ENCODE measurements at places on chromosomes 1 and 21.

- DNase-seq, result no peak
Measured at GRCh38 chr1:205584732-205585131, 47.1 kb downstream of the ELK4 start.

- no peak for DNase-seq
Measured at GRCh38 chr1:58836408-58836807, 52.6 kb upstream of the JUN start.

GRCh38 chr1:203554071-203554470 lies 60.1 kb downstream of the OPTC start:
- no peak for DNase-seq

- no peak for DNase-seq
Measured at GRCh38 chr1:41726899-41727748, 191.6 kb downstream of the HIVEP3 start.

DNA sequence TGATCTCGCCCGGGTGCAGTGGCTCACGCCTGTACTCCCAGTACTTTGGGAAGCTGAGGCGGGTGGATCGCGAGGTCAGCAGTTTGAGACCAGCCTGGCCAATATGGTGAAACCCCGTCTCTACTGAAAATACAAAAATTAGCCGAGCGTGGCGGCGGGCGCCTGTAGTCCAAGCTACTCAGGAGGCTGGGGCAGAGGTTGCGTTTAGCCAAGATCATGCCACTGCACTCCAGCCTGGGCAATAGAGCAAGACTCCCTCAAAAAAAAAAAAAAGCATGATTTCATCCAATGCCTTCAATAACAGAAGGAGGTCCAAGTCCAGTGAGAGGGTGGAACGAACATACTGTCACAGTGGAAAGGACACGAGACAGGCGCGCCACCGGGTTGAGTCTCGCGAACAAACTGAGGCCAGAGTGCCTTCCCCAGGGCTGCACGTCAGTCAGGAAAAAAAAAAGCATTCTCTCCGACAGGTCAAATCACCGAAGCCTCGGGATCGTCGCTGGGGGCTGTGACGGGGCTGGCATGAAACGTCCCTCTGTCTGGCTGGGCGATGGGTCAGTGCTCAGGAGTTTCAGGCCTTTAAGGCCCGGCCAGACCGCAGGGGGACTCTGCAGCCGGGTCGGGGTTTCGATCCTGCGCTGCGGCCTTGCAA lies 8.4 kb upstream of the CROCC start:
- no peak for DNase-seq

- no peak for DNase-seq
Measured at GRCh38 chr1:243851765-243852164, 1.7 kb upstream of the AKT3 start.

- no peak for DNase-seq
Measured at GRCh38 chr1:175171036-175171913, 21.3 kb downstream of the KIAA0040 start.

DNA sequence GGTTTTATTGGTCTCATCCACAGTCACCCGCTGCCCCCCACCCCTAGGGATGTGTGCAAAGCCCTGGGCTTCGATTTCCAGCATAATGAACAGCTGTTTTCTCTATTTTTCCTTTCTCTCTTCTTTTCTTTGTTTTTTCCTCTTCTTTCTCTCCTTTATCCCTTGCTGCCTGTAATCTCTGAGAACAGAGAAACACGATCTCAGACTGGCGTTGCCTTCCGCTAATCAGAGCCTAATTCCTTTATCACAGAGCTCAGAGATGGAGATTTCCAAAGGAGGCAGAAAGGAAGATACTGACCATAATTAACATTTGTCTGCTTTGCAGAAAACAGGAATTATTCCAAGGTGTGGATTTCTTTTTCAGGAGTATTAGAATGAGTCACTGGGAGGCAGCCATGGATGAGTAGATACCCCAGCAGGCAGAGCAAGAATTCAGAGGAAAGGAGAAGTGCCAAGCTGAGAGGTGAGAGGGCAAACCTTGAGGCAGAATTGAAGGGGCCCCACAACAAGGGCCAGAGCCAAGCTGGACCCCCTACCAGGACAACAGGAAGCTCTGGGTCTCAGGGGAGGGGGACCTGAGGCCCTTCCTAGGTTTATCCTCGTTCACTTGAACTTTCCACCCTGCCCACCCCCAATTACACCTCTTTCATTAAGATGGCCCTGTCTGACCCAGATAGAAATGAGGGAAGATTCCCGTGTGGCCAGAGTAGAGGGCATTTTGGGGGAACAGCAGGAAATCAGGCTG lies 33.3 kb downstream of the MATN1 start:
- no peak for DNase-seq

DNA sequence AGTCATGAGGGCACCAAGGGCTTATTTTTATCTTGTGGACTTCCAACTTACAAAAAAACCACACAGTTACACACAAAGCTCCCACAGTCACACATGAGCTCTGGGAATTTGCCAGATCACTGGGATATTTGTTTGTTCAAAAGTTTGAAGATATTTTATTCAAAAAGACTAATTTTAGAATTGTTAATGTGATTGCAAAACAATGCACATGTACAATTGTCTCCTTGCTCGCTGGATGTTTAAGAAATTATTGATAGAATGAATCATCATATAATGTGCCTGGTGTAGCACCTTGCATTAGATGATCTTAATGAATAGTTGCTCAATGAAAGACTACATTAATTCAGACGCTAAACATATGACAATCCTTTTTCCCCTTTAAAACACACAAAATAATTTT lies 570.3 kb downstream of the LMO4 start:
- DNase-seq, result no peak

DNA sequence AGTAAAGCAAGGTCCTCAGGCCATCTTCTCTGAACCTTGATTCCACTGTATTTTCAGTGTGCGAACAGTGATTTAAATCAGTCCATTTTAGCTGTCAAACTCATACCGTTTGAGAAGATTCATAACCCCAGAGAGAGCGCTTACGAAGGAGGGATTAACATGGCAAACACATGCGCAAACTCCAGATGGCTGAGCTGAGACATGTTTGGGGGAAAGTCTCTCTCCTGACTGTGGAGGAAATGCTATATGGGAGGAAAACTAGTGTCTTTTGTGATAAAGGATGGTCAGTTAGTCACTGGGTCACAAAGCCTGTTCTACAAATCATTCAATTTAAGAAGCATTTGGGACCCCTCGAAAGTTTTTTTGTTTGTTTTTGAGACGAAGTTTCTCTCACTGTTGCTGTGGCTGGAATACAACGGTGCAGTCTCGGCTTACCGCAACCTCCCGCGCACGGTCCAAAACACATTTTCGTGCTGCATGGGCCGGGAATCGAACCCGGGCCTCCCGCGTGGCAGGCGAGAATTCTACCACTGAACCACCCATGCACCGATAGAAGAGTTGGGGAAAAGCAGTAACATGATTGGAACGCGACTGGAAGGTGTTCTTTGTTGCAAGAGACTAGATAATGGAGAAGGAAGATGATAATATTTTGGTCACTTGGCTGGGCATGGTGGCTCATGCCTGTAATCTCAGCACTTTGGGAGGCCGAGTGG lies 58.4 kb upstream of the CXADR start:
- peak; percentile 17 for DNase-seq

- no peak for DNase-seq
Measured at GRCh38 chr21:39645331-39645730, 32.6 kb downstream of the B3GALT5 start.

DNA sequence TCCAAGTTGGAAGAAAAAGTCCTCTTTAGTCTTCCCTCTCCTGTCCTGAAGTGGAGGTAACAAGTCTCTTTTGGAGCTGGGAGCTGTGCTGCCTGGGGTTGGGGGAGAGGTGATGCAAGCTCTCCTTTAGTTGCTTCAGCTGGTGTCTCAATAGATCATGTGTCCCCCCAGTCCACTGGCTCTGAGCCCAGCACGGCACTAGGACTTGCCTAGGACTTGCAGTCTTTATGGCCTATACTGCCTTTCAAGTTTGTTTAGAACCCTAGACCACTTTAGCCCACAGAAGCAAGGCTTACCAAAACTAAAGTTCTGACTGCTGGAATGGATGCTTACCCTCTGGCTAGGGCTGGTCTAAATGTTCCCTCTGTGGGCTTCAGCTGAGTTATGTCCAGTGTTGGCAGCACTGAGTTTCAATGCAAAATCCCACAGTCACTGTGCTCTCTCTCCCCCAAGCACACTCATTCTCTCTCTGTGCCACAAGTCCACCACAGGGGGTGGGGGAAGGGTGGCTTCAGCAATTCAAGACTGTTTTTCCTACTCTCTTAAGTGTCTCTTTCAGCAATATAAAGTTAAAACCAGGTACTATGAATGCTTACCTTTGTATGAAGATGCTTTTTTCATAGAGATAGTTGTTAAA lies 185.0 kb downstream of the DNAH14 start:
- no peak for DNase-seq

DNA sequence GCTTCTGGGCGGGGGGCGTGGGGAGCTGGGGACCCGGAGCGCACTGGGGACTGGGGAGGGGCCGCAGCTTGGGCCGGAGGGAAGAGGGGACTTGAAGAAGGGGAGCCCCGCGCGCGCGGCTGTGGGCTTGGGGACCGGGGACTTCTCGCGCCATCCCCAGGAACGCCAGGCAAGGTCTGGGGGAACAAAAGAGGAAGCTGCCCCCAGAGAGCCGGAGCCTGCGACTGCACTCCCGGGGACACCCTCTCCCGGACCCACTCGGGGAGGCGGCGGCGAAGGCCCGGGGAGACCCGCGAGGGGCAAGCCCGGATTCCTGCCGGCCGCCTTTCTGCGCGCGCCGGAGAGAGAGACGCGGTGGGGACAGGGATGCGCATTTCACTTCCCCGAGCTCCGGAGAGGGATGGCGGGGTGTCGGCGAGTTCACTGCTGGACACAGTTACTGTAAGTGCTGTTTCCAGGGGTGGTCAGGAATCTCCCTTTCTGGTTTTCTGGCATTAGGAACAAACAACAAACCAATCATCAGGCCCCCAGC lies 732 bp downstream of the ABCG1 start:
- DNase-seq, result no peak

GRCh38 chr21:31340942-31341487 lies 3.0 kb downstream of the TIAM1 start:
- no peak for DNase-seq

DNA sequence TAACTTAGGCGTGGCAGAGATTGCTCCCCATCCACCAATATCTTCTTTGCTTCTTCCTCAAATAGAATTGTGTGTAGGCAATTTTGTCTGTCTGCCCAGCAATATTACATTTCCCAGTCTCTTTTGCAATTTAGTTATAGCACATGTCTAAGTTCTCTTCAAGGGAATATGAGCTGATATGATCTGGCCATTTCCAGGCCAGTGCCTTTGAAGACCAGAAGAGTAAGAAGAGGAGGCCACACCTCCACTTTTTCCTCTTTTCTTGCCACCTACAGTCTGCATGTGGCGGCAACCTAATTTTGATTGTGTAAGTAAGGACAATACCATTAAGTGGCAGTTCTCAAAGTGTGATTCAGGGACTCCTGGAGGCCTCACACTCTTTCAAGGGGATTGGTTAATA lies 6.3 kb upstream of the RSBN1 start:
- no peak for DNase-seq

DNA sequence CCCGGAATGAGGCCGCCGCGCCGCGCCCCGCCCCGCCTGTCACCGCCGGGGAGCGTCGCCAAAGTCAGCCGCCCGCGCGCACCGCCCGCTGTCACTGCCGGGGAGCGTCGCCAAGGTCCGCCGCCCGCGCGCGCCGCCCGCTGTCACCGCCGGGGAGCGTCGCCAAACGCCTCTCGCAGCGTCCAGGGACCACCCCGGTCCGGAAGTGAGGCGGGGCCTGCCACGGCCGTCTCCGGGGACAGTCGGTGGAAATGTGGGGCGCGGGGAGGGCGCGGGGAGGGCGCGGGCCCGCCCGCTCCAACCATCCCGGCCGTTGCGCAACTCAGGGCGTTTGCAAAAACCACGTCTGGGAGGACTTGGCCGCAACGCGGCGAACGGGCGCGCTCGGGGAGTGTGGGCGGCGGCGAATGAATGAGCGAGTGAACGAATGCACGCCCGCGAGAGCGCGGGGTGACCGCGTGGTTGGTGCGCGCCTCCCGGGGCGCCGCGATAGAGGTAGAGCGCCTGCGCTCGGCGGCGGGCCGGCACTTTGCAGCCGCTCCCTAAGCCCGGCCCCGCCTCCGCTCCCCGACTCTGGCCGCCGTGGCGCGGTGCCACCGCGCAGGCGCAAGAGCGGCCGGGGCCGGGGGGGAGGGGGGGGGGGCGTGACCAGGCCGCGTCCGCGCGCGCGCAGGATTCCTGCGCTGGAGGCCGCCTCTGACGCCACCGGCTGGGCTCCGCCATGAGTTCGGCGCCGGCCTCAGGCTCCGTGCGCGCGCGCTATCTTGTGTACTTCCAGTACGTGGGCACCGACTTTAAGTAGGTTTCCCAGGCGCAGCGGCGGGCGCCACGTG lies at the start of the genes ACAP3 and PUSL1:
TSS of gene ACAP3 (minus strand) at position 8 of the 833 bp plus-strand sequence. CDS start 115 bp downstream, outside the sequence.
TSS of gene PUSL1 (plus strand) at position 675 of the 833 bp plus-strand sequence. CDS start at position 722, 47 bp downstream.
- DNase-seq, result peak; percentile 86

Measured in stimulated activated CD4-positive, alpha-beta T cell treated with anti-CD3 and anti-CD28 coated beads, Interleukin-4, amount 100 ng/mL, for 4 hours (primary cell).